Hippocampal formation (tissue), 2 donors: ENCODE measurements at places on chromosomes 3 and 15.
A peak's percentile ranks its signal among the peaks of the same experiment; 100 is the strongest.

- no peak for DNase-seq
These were observed 18.0 kb upstream of the ADGRG7 start for GRCh38 chr3:100591411-100591810.

DNA sequence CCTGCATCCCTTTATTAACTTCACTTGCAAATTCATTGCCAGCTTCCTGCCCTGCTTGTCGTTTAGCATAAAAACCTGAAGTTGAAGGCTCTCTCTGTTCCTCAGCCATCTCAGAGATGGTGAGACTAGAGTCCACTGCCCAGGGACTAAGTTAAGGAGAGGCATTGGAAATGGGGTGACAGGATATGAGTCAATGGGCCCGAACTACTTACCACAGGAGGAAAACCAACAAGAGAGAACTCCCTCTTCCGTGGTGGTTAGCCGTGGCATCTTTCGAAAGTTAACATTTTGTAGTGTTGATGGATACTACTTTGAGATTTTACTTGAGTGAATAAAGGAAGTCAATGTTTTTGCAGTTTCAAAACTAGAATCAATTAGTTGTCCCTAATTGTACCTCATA is 65.3 kb downstream of the LRTM1 start:
- DNase-seq, result no peak

DNA sequence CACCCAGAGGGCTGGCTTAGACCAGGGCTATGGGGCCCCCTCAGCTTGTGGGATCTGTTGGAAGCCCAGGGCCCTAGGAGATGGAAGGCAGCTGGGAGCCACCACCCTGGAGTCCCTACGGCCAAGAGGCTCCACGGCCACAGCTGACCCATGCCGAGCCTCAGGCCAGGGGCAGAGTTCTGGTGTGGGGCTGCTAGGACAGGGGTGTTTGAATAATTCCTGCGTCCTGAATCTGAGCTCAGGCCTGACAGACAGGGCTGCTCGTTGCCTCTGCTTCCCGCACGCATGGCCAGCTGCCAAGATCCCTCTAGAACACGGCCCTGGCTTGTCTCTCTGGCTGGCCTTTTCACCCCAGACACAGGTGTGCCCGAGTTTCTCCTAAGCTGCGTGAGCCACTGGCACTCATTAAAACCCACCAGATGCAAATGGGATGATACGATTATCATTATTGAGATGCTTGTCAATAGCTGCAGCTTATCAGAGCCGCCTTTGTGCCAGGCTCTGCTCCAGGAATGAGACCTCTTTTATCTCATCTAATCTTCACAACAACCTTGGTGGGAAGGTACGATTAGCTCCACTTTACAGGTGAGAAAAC is 70.2 kb downstream of the EFCAB12 start:
- no peak for DNase-seq

DNA sequence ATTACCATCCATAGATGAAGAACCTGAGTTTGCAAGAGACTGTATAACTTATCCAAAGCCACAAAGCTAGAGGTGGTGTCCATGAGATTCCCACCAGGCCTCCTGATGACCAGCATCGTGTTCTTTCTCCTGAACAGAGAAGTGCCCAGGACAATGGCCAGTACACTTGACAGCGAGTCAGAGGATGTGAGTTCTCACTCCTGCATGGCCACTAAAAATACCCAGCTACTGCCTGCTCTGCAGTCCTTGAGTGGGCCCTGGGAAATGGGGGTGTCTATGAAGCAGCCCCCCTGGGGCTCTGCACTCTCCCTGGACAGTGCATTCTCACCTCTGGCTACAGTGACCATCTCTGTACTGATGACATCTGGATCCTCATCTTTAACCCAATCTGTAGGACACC is 201.2 kb downstream of the RPLP1 start:
- no peak for DNase-seq

GRCh38 chr3:30353711-30354467 is 252.5 kb upstream of the TGFBR2 start:
- DNase-seq, result no peak

DNA sequence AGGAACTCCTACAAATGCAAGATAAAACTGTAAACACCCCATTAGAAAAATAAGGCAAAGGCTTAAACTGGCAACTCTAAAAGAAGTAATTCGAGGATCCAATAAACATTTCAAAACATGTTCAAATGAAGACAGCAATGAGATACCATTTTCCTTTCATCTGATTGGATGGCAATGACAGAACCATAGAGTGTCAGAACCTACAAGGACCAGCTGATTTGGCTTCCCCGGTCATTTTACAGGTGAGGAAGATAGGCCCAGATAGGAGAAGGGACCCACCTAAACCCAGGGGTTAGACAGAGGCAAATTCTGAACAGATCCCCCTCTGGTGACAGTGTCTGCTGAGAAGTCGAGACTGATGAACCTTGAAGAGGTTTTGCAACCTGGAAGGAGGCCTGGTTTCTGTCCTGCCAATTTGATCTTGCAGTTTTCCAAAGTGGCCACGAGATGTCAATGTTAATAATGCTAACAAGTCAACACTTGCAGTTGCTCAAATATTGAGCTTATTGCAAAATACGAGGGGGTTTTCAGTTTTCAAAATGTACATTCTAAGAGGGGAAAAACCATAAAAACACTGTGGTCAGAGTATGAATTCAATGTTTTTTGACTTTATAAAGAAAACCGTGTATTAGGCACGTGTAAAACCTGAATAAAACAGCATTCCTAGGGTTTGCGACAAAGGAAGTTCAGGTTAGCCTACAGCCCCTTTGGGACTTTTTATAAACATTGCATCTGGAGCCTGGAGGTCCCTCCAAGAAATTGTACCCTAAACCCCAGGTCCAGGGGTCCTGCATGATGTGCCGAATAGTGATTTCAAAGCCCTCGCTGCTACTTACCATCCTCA is 21.5 kb downstream of the CFAP161 start:
- peak; percentile 25 for DNase-seq

- no peak for DNase-seq
These were observed 245.1 kb upstream of the LRTM1 start for GRCh38 chr3:55172913-55173312.

DNA sequence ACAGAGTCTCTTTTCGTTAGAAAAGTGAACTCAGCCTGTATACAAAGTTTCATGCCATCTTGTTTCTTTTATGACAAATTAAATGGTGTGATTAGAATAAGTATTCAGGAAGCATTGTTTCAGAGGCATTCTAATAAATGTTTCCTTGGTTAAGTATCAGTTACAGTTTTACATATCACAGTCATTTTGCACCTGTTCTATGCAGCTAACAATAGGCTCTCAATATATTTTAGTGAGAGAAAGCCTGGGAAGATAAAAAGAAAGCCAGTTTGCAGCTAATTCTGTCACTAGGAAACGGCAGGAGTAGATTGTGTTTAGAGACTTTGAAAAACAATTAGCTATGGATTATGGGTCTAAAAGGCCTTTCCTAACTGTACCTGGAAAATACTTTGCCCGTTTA is 252.8 kb downstream of the ZIC1 start:
- no peak for DNase-seq

DNA sequence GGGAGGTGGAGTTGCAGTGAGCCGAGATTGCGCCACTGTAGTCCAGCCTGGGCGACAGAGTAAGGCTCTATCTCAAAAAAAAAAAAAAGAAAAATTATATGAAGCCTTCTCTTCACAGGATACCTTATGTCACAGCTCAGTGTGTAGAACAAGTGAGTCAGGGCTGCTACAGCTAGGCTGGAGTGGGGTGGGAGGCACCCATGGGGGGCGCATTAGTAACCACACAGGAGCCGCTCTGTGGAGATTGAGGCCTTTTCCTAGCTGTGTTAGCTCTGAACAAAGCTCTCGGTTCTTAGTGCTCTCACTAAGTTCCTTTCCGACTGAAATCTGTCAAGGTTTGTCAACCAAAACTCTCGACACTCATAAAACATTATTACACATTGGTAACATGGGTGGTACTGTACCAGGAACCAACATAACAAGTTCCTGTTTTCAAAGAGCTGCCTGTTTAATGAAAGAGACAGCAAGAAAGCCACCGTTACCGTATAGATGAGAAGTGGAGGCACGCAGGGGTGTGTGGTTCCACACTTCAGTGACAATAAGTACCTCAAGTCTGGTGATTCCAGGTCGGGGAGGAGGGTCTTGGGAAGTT is 4.5 kb downstream of the LRRC31 start:
- DNase-seq, result no peak

GRCh38 chr3:197218210-197218609 is 80.2 kb downstream of the DLG1 start:
- DNase-seq, result no peak

- no peak for DNase-seq
These were observed 68.4 kb upstream of the MCTP2 start for GRCh38 chr15:94162939-94163338.

DNA sequence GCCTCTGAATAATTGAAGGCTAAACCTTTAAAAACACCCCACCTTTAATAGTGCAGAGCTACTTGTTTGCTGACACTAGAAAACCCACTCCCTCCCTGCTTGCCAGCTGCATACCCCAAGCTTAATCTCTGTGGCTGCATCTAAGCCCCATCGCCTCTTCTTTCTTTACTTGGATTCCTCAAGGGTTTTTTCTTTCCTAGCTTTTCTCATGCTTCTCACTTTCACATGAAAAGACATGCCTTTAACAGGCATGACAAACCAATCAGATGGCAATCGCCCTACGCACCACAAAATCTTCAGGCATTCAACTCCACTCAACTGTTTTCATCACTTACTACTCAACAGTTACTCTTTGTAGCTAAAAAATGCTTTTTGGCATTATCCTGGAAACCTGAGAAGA is 77.5 kb downstream of the PLD1 start:
- DNase-seq, result no peak

DNA sequence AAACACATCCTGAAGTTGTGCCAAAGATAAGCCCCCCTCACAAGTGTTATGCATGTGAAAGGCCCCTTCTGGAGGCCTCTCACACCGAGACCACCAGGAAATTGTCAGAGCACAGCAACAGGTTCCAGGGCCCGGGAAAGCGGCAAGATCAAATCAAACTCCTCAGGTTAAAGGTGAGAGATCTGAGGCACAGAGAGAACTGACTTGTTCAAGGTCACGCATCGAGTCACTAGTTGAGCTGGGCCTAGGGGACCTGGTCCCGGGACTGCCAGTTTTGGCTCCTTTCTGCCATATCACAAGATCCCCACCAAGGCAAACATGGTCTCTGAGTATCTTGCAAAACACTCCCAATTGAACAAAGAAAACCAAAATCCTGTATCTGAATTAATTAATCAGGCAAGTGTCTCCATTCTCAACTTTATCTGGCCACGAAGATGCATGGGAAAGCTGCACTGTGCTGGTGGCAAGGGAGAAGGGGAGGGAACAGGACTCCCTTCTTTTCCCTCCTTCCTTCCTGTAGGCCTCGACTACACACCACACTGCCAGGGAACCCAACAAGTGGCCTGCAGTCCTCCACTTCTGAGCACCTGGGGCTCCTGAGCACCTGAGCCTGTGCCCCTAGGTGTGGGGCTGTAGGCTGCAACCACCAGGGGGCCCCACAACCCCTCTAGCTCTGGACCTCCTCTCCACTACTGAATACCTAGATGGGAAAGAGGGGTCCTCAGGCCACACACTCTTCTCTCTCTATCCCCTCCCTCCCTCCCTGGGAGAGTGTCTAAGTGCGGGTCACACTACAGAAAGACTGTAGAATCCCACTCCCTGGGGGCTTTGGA is 37.3 kb downstream of the ANP32A start:
- DNase-seq, result no peak

DNA sequence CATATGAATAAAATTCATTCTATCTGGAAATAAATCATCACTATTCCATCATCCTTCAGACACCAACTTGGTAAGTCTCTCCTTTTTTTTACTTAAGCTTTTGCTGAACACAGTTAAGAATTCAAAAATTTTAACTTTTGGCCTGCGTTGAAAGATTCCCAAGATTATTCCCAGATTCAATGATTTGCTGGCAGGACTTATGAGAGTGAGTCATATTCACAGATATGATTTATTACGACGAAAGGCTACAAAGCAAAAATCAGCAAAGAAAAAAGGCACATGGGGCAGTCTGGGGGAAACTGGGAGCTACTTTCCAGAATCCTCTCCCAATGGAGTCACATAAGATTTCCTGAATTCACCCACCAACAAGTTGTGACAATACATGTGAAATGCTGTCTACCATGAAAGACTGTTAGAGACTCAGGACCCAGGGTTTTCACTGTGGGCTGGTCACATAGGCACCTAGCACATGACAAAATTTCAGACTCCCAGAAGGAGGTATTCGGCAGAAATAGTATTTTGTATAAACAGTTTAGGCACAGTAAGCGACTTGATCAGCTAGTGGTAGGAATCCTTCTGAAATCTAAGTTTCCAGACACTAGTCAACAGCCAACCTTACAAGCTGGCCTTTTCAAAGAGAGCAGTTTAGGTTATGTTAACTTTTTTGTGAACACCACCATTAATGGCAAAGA is 82.1 kb downstream of the DLG1 start:
- no peak for DNase-seq

DNA sequence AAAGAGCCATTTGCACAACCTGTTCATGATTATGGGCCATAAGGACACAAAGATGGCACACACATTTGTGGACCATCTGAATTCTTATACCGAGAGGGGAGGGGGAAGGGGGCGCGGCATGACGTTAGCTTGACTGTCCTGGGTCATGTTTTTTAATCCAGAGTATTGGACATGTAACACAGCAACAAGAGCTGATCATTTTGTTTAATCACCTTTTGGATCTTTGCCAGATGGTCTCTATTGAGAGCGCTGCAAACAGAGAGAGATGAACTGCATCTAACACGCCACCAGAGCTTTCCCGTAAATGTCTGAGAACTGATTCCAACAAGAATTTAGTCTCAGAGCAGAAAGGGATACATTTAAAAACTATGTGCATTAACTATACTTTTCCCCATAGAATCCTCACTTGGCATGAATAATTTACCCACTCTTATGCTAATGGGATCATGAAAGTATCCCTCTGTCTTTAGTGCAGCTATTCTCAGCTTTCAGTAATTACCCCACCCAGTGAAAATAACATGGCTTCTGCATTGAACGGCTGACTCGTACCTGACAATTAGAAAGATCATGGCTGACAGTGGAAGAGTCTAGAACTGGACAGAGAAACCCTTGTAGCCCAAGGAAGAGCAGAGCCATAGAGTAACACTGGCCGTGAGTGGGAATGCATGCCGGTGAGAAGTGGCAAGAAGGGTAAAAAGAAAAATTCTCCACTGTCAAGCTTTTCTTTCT is 22.6 kb downstream of the MEIS2 start:
- no peak for DNase-seq
